ENCODE measurements at places on chromosomes 6 and 20.

GRCh38 chr20:48812600-48813445, 15.0 kb downstream of the PREX1 start:
- DNase-seq, result no peak

GRCh38 chr6:13318821-13319220, 9.5 kb downstream of the TBC1D7 start:
- DNase-seq, result no peak

DNA sequence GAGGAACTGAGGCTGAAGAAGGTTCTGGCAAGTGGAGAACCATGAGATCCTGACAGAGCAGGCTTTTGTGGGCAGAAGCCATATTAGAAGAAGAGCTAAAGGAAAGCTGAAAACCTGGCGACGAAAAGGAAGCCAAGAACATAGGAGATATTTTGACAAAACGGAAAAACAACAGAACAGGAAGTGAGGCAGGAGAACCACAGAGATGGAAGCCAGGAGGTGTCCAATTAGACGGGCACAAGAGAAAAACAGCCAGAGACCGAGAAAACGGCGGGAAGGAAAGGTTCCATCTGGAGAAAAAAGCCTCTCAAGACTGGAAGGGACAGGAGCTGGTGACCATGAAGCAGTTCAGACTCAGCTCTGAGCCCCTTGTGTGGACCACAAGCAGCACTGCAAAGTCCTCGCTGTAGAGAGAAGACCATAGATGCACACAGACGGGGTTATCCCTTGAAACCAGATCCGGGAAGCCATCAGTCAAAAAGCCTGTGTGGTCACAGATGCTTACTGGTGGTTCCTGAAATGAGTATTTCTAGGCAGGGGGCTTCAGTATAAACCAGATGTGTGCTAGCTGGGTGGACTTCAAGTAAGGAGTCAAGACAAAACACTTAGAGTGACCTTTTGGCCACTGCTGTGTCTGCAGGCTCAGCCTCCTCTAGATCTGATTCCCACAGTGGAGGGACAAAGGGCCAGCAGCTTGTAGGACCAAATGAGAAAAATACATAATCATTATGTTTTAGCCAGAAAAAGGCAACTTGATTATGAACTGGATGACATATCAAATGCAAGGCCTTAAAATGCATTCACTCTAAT, 30.7 kb downstream of the SSR1 start:
- DNase-seq, result no peak

GRCh38 chr6:159302594-159302992, 133.4 kb downstream of the FNDC1 start:
- DNase-seq, result no peak

- peak; percentile 82 for DNase-seq
These were observed 16.3 kb downstream of the SS18L1 start for GRCh38 chr20:62159839-62160238.

- no peak for DNase-seq
These were observed 516.3 kb downstream of the COL12A1 start for GRCh38 chr6:74689601-74690000.

GRCh38 chr6:113464960-113465359, 392.2 kb upstream of the MARCKS start:
- DNase-seq, result no peak

DNA sequence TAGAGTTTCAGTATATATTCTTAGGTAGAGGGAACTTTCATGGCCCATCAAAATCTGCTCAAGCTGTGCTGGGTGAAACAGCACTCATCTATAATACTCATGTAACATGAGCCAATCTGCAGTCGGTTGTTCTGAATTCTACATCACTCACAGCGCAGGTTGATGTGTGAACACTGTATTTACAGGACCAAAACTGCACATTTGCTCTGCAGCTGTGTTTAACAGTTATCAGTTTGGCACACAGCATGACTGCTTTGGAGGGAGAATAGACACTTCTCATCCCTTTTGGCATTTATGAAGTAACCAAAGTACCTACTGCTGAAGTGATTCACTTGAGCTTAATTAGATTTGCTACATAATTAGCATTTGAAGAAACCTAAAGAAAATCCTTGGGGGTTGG, 225.1 kb downstream of the BCKDHB start:
- no peak for DNase-seq

Measured in stimulated activated CD4-positive, alpha-beta T cell treated with anti-CD3 and anti-CD28 coated beads, Interleukin-1b, Interleukin-23, amount 100 ng/mL, for 48 hours (primary cell).